Activated CD8-positive, alpha-beta memory T cell treated with anti-CD3 and anti-CD28 coated beads for 4 hours (primary cell): ENCODE measurements at places on chromosomes 2 and 18.
A peak's percentile ranks its signal among the peaks of the same experiment; 100 is the strongest.

DNA sequence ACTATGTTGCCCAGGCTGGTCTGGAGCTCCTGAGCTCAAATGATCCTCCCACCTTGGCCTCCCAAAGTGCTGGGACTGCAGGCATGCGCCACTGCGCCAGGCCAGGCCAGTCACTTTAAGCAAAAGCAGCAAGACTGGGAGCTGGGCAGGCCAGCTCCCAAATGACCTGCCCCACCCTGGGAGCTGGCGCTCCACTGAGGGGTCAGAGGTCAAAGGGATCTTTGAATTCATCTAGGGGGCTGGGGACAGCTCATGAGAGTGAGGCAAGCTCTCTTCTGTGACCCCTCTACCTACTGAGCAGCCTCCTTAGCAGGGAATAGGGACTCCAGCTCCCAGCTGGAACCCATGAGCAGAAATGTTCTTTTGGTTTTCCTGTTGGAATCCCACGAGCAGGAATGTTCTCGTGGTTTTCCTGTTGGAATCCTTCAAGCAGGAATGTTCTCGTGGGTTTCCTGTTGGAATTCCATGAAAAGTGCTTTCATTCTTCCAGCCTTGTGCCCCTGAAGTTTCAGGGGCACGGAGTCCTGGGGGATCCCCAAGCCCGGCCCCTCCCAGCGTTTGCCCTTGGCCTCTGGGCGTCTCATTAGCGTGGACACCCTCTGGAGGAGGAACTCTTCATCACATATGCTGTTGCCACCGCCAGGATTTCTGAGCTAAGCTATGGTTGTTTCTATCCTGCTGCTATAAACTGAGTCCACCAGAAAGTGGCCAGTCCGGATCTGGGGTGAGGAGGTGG lies 162.0 kb upstream of the HAAO start:
- no peak for DNase-seq

DNA sequence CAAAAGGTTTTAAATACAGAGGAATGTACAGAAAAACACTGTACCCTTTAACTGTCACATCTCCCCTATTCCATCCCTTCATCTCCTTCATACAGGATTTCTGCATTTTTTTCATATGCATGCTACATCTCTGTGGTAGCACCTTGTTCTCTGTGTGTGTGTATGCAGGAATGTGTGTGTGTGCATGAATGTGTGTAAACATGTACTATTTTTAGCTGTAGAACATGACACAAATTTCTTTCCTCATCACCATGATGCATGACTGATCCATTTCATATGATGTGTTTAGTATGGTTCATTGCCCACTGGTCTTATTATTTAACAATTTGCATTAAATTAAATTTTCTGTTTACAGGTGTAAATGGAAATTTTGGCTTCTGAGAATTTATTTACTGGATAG lies 21.5 kb upstream of the ZEB2 start:
- no peak for DNase-seq

- no peak for DNase-seq
These were observed 78.5 kb upstream of the CTNNA2 start for GRCh38 chr2:79434362-79434761.

- DNase-seq = no peak
These were observed 531.2 kb downstream of the PIK3C3 start for GRCh38 chr18:42486271-42486670.

DNA sequence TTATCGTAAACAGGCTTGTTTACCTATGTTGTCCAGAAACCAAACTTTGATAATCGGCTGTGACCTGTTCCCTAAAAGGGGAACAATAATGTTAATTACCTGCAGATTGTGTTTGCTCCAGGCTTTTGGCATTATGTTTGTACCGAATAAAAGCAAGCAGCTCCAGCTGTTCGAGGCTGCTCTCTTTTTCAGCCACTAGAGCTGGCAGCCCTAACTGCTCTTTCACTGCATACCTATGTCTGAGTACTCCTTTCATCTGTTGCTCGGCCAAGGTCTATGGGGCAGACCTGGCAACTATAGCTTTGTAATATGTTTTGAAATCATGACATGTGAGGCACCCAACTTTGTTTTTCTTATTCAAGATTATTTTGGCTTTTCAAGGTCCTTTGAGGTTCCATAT lies 77.8 kb upstream of the EHBP1 start:
- no peak for DNase-seq

DNA sequence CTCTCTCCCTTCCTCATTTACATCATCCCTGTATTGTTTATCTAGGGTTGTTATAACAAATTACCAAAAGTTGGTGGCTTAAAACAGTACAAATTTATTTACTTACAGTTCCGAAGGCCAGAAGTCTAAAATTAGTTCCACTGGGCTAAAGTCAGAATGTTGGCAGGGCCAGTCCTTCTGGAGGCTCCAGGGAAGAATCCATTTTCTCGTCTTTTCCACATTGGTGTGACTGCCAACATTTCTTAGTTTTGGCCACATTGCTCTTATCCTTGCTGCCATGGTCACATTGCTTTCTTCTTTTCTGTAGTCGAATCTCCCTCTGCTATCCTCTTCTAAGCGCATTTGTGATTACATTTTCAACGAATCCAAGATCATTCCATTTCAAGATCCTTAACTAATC lies 34.7 kb downstream of the ICOS start:
- DNase-seq = no peak

DNA sequence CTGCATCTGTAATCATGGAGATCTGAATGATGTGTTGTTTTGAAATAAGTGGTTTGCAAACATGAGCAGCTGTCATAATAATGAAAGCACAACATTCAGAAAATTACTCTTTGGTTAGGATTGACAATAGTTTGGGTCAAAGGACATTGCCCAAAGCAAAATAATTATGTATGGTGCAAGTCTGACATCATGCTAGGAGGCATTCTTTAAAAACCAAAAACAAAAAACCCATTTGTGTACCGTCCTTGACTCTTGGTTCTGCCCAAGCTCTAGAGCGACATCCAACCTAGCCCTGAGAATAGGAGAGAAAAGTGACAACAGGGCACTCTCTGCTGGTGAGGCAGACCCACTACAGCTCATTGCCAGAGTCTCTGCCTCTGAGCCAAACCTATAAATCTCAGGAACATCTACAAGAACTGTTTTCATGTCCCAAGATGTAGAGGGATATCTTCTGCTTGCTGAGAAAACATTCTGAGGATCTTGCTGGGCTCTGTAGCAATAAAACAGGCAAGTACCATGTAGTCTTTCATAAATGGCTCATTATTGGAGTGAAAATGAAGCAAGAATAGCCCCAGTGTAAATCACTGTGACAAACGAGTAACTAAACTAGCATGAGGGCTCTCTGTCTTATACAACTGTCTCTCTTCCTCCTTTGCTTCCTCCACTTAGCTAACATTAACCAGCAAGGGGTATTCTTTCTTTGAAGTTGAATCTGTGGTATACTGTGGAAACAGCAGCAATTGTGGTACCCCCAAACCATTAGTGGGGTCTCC lies 266.8 kb upstream of the CXCR4 start:
- DNase-seq = peak; percentile 21

GRCh38 chr18:48100165-48100575 lies 169.7 kb upstream of the SMAD2 start:
- DNase-seq = no peak

DNA sequence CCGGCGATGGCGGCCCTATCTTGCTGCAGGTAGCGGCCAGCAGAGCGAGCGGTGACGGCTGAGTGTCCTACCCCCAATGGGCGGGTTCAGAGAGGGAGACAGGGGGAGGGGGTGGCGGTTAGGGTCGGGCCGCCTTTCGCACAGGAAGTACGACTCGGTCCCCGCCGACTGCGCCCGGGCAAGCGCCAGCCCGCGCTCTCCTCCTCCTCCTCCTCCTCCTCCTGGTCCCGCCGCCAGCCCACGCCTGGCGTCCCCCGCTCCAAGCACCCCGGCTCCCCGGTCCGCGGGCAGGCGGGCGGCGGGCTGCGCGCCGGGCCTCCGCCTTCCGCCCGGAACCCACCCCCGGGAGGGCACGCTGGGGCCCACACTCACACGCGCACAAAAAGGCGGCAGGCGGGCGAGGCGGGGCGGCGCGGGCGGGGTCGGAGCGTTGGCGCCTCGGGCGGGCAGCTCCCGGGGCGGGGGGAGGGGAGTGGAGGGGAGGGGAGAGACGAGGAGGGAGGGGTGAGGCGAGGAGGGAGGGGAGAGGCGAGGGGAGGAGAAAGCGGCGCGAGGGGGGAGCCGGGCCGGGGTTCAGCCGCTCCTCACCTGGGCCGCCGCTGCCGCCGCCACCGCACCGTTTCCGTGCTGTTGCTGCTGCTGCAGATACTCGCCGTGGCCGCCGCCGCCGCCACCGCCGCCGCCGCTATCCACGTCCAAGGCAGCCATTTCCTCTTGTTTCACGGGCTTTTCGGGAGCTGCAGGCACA lies 1.2 kb downstream of the SP3 start:
- peak; percentile 88 for DNase-seq
